Activated naive CD8-positive, alpha-beta T cell treated with anti-CD3 and anti-CD28 coated beads for 36 hours (primary cell): ENCODE measurements at places on chromosomes 5 and 9.

DNA sequence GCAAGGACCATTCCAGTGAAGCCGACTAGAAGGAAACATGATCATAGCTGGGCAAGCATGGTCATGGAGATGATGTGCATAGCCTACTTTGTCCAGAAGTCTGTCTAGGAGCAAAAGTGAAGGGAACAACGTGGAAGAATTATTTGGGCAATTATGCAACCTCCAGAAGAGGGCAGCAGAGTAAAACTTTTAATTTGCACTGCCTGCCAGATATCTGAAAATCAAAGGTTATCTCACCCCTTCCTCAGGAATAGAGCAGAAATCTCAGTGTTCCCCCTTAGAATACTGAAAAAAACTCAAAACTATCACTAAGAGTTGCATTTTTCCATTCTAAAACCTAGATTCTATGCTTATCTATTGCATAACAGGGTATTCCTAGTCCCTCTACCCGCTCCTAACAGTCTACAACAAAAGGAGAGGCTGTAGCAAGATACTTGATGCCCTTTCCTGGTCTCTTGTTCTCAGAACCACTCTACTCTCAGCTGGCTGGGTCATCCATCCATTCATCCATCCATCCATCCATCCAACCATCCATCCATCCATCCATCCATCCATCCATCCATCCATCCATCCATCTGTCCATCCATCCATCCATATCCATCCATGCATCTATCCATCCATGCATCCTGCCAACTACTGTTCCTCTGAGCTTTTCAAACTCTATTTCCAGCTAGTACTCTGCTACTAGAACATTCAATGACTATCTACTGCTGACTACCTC is 8.4 kb upstream of the SETD9 start:
- no peak for DNase-seq

- DNase-seq, result no peak
Observed at GRCh38 chr5:54700986-54701578, 183.5 kb downstream of the SNX18 start.

GRCh38 chr5:57302164-57302563 is 128.3 kb downstream of the GPBP1 start:
- peak; percentile 53 for DNase-seq

GRCh38 chr5:44536650-44537260 is 147.5 kb upstream of the FGF10 start:
- DNase-seq, result peak; percentile 2

- DNase-seq, result no peak
Observed at GRCh38 chr9:27090231-27090630, 18.8 kb upstream of the TEK start.

DNA sequence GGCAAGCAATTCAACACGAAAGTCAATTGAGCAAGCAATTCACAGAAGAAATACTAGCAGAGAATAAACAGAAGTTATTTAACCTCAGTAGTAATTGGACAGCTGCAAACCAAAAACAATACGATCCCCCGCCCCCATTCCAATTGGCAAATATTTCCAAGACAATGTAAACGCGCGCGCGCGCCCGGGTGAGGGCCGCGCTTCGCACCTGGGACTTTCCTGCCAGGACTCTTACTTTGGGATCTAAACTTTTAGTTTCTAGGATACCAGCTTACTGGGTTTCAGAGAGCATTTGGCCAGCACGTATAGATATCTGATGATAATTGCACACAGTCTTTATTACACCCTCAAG is 8.6 kb downstream of the RUFY1 start:
- no peak for DNase-seq

GRCh38 chr9:107467416-107467815 is 22.2 kb downstream of the KLF4 start:
- DNase-seq, result no peak

- no peak for DNase-seq
Observed at GRCh38 chr5:124644138-124644537, 102.3 kb downstream of the ZNF608 start.

DNA sequence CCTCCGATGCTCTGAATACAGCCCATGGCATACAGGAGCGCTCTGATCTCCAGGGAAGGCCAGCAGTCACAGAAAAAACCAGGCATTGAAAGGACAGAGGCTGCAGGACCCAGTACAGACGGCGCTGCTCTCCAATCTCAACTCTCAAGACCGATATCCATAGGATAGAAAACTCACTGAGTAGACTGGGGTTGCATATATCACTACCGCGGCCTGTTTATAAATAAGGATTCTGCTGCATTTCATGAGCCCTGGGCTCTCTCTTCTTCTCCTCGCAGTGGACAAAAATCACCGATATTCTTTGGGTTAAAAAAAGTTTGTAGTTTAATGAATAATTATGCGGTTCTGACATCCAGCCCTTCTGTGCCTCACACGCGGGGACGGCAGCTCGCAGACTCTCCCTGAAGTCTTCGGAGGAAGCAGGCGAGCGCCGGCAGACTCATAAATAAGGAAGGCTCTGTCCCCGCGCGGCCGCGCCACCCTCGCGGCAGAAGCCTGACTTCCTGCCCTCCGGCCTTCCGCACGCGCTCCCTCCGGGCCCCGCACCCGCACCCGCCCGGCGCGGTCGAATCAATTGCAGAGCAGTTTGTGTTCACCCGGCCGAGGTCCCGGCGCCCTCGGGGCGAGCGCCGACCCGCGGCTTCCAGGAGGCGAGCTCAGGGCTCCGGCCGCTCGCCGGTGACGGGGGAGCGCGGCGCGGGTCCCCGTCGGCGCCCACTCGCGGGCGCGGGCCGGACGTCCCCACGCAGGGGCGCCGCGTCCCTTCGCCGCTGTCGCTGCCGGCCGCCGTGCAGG is at the start of gene FAM78A:
Gene FAM78A, minus strand, starts transcription at position 417 of the 795 bp plus-strand sequence. Its CDS starts 331 bp downstream, at position 86.
- peak; percentile 61 for DNase-seq
